NCI-H748 treated with DMSO at 0.1 percent for 48 hours (cell line): ENCODE measurements at places on chromosomes 6 and 20.

DNA sequence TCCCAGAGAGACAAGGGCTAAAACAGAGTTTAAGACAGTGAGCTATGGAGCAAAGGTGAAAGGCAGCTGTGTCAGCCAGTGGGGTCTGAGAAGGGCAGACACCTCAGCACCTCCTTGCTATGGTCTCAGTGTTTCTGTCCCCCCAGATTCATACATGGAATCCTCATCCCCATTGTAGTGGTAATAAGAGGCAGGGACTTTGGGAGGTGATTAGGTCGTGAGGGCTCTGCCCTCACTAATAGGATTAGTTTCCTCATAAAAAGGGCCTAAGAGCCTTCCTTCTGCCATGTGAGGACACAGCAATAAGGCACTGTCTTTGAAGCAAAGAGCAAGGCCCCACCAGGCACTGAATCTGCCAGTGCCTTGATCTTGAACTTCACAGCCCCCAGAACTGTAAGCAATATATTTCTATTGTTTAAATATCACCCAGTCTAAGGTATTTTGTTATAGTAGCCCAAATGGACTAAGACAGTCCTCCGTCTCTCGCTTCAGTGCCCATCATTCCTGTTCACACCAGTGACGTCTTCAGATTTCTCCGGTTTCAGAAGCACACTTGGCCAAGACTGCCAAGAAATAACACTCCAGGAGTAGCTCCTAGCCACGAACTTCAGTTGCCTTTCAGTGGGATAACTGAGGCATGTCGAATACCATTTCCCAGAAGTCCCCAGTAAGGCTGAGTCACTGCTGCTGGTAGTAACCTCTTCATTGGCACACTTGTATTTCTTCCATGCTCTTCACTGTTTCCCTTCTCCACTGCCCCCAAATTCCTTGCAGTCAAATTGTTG is 32.8 kb downstream of the SLC13A3 start:
- no peak for DNase-seq

GRCh38 chr6:7566617-7567173 is 23.3 kb upstream of the SNRNP48 start:
- no peak for DNase-seq

GRCh38 chr6:121956782-121957181 is 442.7 kb upstream of the HSF2 start:
- DNase-seq, result no peak

GRCh38 chr20:63118303-63119120 is 97.4 kb downstream of the YTHDF1 start:
- no peak for DNase-seq

GRCh38 chr6:155439376-155439775 is 16.3 kb downstream of the NOX3 start:
- DNase-seq, result no peak

DNA sequence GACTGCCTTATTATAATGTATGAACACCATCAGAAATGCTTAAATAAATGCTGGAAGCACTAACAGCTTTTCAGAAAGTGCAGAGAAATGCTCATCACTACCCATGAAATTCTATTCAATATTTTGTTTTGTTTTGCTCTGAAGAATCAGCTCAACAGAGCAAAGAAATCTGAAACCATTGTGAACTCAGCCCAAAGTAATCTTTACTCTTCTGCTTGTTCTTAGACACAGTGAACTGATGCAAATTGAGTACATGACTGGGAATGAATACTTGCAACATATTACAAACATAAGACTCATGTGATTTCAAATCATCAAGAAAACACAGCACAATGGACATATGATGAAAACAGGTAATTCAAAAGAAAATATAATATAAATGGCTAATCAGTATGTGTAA is 404.6 kb upstream of the OPRM1 start:
- DNase-seq, result no peak

GRCh38 chr6:17352302-17352701 is 41.1 kb upstream of the CAP2 start:
- DNase-seq, result no peak

DNA sequence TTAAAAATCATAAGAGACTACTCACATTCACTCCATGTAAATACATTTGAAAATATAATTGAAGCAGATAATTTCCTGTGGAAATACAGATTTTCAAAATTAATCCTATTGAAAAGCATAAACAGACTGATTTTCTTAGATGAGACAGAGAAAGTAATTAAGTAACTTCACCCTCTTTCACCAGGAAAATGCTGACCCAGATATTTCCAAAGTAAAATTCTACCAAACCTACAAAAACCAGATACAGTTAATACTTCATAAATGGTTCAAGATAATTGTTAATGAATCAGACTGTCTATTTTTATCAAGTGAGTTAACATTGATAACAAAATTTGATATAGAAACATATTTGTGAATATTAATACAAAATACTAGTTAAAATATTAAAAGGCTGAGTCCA is 233.5 kb upstream of the KHDRBS2 start:
- no peak for DNase-seq
